ENCODE measurements at places on chromosomes 11 and 22.

GRCh38 chr11:58286249-58286648 is 18.2 kb upstream of the OR10W1 start:
- DNase-seq, result no peak

GRCh38 chr11:117631336-117632140 is 165.5 kb downstream of the DSCAML1 start:
- DNase-seq, result no peak

DNA sequence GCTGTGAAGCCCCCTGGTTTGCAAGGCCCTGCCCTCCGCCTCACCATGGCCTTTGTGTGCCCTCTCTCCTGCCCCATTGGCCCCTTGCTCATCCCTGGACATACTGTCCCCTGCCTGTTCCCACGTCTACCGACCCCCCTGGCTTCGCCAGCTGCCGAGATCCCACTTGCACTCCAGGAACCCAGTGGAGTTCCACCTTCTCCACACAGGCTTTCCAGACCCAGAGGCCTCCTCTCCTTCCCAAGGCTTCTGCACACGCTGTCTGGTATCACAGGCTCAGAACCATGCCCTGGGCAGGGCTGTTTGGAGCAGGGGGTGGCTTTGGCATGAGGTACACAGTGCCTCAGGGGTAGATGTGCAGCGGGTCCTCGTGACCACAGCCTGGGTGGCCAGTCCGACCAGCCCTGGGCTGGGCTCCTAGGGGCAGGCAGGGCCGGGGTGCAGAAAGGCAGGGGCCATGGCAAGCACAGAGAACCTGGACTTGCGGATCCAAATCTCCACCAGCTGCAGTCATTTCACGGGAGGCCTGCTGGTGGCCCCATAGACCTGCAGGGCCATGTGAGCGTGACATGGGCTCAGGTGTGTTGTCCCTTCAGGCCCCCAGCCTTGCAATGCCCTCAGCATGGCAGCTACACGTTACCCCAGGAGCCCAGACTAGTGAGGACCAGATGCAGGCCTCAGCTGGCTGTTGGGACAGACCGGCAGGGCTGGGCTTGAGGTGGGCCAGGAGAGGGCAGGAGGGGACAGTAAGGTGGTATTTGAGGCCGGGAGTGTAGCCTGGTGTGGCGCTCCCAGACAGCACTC is 9.5 kb downstream of the GRK2 start:
- DNase-seq, result no peak

DNA sequence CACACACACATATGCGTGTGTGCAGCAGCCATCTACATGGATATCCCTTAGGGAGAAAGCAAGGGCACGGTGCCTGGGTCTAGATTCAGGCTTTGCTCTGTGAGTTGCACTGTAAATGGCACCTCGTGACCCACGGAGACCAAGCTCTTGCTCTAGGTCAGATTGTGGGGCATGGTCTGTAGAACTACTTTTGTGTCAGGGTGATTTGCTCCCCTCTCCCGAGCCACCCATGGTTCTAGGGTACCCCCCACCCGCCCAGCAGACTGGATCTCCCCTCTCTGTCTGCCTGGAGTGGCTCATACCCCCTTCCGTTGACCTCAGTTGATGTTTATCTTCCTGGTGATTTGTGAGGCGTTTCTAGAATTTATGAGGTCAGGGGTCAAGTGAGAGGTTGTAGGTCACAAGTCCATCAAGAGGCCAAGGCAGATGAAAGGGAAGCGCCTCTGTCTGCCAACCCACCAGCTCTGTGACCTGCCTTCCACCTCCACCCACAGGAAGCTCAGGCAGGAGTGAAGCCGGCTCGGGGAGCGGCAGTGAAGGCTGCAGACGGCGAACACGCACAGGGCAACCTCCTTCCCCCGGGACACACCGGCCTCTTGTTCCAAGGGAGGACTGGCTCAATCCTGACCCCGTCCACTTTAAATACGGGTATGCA is 76.2 kb upstream of the TTLL12 start:
- DNase-seq, result peak; percentile 10

GRCh38 chr11:122661182-122661945 is 5.8 kb downstream of the UBASH3B start:
- DNase-seq, result no peak

DNA sequence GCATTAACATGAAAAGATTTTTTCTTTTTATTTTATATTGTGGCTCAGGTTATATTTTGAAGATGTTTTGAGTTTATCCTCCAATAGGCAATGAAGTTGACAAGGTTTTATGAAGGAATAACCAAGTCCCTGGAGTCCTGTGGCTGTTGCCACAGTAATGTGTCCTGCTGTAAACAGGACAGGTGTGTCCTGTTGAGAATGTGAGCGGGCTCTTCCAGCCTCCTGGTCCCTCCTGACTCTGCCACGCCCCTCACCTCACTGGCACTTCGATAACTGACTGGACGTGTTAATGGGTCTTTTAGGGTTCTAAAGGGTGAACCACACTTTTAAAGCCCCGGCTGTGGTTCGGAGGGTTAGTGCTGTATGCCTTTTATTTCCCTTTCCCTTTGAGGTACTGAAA is 47.8 kb upstream of the OR4B1 start:
- DNase-seq, result no peak

DNA sequence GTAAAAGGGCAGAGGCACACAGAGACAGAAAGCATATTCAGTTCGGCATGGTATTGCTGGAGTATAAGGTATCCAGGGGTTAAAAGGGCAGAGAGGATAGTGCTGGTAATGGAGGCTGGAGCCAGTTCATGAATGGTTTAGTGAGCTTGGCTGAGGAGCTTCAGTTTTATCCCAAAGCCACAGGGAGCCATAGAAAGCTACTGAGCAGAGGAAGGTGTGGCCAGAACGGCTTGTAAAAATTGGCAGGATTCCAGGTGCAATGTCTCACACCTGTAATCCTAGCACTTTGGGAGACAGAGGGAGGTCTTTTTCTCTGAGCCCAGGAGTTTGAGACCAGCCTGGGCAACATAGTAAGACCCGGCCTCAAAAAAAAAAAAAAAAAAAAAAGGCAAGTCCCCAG is 186.1 kb downstream of the MYO18B start:
- DNase-seq, result no peak

- DNase-seq, result no peak
Measured at GRCh38 chr22:31260474-31260856, 31.8 kb downstream of the PIK3IP1 start.

DNA sequence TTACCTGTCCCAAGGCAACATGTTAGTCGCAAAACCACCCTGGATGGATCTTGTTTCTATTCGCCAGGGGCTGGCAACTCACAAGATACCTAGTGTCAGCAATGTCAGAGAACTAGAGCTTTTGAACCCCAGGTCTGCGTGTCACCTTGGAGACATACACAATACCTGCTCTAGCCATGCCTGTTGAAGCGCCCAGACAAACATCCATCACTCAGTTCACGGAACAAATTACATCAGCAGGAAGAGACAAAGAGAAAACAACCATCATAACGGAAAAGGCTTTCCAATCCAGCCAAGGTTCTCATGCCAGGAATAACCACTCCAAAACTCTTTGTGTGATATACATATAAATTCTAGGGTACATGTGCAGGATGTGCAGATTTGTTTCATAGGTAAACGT is 2.2 kb downstream of the CD59 start:
- DNase-seq, result no peak

- no peak for DNase-seq
Measured at GRCh38 chr11:62352355-62353336, 15.4 kb downstream of the ASRGL1 start.

GRCh38 chr11:1178201-1178885 is 20.6 kb downstream of the MUC5AC start:
- DNase-seq, result no peak

DNA sequence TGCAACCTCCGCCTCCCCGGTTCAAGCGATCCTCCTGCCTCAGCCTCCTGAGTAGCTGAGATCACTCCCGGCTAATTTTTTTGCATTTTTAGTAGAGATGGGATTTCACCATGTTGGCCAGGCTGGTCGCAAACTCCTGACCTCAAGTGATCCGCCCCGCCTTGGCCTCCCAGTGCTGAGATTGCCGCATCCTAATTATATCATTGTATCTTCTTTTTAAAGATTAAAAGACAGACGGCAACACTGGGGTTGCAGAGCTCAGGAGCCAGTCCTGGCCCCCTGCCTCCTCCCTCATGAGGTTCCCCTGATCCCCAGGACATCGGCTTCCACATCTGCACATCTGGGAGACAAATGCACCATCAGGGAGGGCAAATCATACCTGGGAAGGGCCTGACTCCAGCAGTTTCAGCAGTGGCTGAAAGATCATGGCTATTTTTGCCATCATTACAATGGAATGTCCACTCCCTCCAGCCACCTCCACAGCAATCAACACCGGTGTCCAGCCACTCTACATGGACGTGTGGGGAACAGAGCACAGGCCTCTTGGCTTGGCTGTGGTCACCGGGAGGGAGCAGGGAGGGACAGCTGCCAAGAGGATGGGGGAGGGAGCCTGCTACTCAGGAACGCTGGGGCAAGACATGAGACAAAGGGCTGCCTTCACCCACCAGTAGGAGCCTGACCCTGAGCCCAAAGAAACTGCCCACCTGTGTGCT is 9.2 kb upstream of the CELSR1 start:
- DNase-seq, result no peak

- DNase-seq, result no peak
Measured at GRCh38 chr22:42289671-42290541, 19.5 kb upstream of the TCF20 start.

DNA sequence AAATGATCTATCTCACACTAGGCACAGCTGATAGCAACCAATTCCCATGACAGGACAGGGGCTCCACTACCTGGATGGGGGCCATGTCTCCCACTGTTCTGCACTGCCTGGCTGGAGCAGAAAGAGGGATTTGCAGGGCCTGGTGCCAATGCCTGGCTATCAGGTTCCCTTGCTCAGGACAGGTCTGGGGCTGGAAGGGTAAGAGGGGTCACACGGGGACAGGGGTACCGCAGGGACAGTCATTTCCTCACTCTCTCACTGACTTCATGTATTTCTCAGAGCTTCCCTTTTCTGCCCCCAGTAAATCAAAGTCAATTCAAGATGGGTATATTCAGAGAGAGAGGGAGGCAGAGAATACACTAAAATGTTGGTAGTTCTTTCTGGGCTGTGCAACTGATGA is 119.1 kb upstream of the CSNK2A3 start:
- DNase-seq, result no peak

GRCh38 chr22:47631571-47632102 is 869.2 kb downstream of the TBC1D22A start:
- DNase-seq, result no peak

- no peak for DNase-seq
Measured at GRCh38 chr11:133153031-133153430, 379.3 kb downstream of the OPCML start.

- DNase-seq, result no peak
Measured at GRCh38 chr11:73262851-73263495, 9.2 kb upstream of the P2RY6 start.

DNA sequence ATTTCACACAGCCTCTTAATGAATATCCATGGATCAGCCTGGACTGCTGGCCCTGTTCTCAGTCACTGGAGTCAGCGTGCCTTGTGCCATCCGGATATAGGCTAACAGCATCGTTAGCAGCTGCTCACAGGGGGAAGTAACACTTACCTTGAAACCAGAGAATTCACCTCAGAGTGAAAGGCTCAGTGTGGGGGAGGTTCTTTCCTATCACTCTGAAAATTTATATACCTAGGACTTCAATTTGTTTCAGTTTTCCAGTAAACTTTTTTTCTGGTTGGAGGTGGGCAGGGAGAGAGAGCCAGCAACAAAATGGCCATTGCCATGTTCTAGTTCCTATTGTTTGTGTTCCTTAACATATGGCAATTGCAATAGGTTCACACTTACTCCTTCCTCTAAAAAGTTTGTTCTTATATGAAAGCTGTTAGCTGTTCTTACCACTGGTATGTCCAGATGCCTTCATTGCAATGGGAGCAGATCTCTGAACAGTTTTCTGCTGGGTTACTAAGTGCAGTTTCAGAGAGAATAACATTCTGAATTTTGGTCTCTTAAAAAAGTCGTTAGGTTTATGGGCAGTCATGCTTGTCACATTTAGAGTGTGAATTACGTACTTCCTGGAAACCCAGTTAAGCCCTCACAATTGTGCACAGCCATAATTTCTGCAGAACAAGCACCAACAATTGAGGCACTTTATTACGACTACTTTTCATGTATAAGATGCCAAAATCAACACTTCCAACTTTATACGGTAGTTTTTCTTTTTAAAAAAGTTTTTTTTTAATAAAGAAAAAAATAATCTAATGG is 247.6 kb downstream of the CADM1 start:
- no peak for DNase-seq

GRCh38 chr11:17578296-17578695 is 31.2 kb downstream of the OTOG start:
- no peak for DNase-seq

DNA sequence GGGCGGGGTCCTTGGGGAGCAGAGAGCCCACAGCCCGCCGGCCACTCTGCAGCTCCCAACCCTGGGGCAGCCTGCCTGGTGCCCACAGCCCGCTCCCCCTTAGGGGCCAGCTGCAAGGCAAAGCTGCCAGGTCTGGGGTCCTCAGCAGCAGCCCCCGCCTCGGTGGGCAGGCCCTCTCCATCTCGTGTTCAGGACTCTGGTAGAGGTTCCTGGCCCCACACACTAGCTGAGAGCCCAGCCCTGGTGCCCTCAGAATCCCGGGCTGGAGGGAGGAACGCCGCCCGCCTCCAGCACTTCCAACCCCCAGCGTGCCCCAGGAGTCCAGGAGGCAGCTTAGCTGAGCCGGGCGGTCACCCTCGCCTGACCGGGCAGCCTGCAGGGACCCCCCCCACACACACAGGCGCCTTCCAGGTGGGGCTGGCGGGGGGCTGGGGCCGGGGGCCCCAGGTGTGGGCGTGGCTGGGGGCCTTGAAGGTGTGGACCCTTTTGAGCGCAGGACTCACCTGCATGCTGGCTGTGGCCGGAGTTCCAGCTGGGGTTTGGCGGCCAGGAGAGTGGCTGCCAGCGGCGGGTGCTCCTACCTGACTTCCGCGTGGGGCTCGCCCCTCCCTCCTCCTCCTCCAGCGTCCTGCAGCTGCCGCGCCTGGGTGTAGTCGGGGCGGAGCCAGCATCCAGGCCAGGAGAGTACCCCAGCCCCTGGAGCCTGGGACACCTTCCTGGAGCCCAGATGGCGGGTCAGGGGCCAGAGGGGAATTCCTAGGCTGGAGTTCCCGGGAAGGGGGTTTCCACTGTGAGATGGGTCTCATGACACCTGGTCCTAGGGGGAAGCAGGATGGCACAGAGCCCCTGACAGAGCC is at the start of gene ANO9:
TSS of gene ANO9 (minus strand) at position 594 of the 857 bp plus-strand sequence. CDS start at position 509, 85 bp downstream.
- peak; percentile 55 for DNase-seq

GRCh38 chr22:36816636-36817524 is at the start of gene PVALB:
Gene PVALB, minus strand, starts transcription at chr22:36817035. Its CDS starts 30 bp downstream, at chr22:36817005.
- no peak for DNase-seq

- DNase-seq, result no peak
Measured at GRCh38 chr11:62832336-62833234, at the start of gene TEX54. Gene TEX54, minus strand, starts transcription at chr11:62832841.

DNA sequence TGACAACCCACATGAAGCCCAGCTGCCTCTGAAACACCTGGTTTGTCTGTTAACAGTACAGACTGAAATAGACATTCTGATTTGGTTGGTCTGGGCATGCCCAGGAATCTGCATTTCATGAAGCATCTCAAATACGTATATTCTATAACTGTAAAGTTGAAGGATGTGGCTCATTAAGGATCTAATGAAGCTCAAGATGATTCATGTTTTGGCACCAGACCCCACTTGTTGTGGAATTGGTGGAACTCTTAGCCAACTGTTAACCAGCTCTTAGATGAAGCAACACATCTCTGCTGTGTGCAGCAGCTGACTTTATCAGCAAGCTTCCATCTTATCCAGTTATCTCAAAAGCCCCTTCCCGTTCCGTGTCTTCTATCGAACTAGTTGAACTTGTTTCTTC is 232.2 kb downstream of the INSC start:
- no peak for DNase-seq

Data from stimulated activated CD4-positive, alpha-beta T cell treated with anti-CD3 and anti-CD28 coated beads, Interleukin-1b, Interleukin-23, amount 100 ng/mL, for 4 hours (primary cell).